ENCODE measurements at places on chromosomes 12 and 14. TPM values are rescaled to one million over a fixed set of nuclear protein-coding genes. Genes with fewer than 3 reads are reported as not detected.

The DPPA3 gene
- not detected for total RNA-seq

The ADSS1 gene
- 9.7 TPM for total RNA-seq

The ANO2 gene
- total RNA-seq = 2.8 TPM

The MANSC4 gene
- 1.1 TPM for total RNA-seq

The ARHGEF25 gene
- total RNA-seq = 18.4 TPM

The PIWIL1 gene
- not detected for total RNA-seq

The WIF1 gene
- 0.22 TPM for total RNA-seq

The KRT6A gene
- not detected for total RNA-seq

The WDR20 gene
- 34.9 TPM for total RNA-seq

The DYNLL1 gene
- total RNA-seq = 356 TPM

The KRAS gene
- total RNA-seq = 88.8 TPM

The HOXC6 gene
- total RNA-seq = 0.27 TPM

The SMCO2 gene
- 1.6 TPM for total RNA-seq

The PRIMA1 gene
- total RNA-seq = 4.0 TPM

The PTPN21 gene
- total RNA-seq = 42.1 TPM

The SLC38A2 gene
- total RNA-seq = 224 TPM

The FOXA1 gene
- 196 TPM for total RNA-seq

The MIPOL1 gene
- 25.6 TPM for total RNA-seq

The CD69 gene
- not detected for total RNA-seq

The SLC6A13 gene
- total RNA-seq = 0.60 TPM

The GPRC5D gene
- not detected for total RNA-seq

The KCNMB4 gene
- total RNA-seq = 8.2 TPM

The ERGIC2 gene
- total RNA-seq = 115 TPM

The NXPH4 gene
- 2.0 TPM for total RNA-seq

The LRP6 gene
- total RNA-seq = 163 TPM

The MANSC1 gene
- 30.7 TPM for total RNA-seq

The RTRAF gene
- 247 TPM for total RNA-seq

The CCDC196 gene
- not detected for total RNA-seq

The PAPLN gene
- total RNA-seq = 2.0 TPM

The ARMH4 gene
- 31.5 TPM for total RNA-seq

The A2ML1 gene
- total RNA-seq = 0.19 TPM

The SLC41A2 gene
- total RNA-seq = 8.9 TPM

The ORAI1 gene
- 19.3 TPM for total RNA-seq

The C1QL4 gene
- total RNA-seq = 0.64 TPM

The NPFF gene
- total RNA-seq = not detected

The TRPV4 gene
- total RNA-seq = 5.2 TPM

The NOP9 gene
- total RNA-seq = 32.4 TPM

The TTC6 gene
- total RNA-seq = 46.7 TPM

The GDF3 gene
- not detected for total RNA-seq

The IFI27 gene
- total RNA-seq = 5.8 TPM
